Stomach (tissue), 19 donors: ENCODE measurements at places on chromosomes 16 and 17. TPM values are rescaled to one million over a fixed set of nuclear protein-coding genes. Genes with fewer than 3 reads are reported as not detected.

Gene MAP2K3
- 66.2 TPM for total RNA-seq

- DNase-seq, result no peak
Measured at GRCh38 chr16:67006930-67007658, 18.7 kb downstream of the CES4A start.

Gene PARD6A
- 1.1 TPM for total RNA-seq

Gene MYCBPAP
- not detected for total RNA-seq

GRCh38 chr17:55116440-55116914 lies 147.9 kb downstream of the STXBP4 start:
- no peak for DNase-seq

DNA sequence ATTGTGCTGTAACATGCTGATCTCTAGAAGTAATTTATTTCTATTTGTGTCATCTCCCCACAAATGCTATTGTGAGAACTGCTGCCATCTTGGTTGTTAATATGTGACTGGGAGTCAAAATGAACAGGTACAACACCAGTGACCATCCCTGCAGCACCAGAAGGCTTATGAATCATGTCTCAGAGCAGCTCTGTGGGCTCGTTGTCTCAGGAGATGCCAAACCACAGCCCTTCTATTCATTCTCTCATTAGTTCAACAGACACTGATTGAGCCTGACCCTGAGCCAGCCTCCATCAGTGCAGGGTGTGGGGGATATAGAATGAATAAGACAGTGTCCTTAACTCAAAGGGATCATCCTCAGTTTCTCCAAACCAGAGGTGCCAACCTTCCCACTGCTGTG lies 92.5 kb downstream of the UTP18 start:
- no peak for DNase-seq

DNA sequence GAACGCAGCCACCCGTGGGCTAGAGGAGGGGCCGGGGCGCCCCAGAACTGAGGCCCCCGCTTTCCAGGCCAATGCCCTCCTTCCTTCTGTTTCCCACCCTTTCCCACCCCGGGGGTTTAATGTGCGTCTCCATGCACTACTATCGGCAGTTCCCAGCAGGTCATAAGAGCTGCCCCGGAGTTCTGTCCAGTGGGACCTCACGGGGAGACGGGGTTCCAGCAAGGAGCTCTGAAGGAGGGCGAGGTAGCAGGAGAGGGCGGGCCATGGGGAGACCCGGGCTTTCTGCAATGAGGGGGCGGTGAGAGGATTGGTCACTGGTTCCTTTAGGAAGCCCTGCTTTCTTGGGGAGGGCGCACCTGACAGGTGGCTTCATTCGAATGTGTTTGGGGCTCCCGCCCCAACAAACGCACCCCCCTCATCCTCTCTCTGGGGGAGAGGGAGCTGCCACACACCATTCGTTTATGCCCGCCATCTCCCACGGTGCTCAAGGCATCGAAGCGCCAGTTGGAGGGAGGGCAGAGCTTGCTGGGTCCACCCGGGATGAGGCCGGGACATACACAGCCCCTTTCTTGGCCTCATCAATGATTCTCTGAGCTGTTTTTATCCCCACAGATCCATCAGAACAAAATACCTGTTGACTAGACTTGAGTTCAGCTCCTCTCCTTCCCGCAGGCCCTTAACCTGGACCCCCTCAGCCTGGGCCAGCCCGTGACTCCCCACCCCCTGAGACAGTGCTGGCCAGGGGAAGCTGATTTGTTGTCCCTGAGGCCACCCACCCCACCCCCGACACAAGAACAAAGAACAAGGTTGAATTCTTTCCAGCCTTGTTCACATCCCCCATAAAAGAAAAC lies 44.1 kb downstream of the SLC7A5 start:
- DNase-seq, result no peak

Gene ADORA2B
- 3.5 TPM for total RNA-seq

Gene SMPD3
- total RNA-seq, result 34.3 TPM

DNA sequence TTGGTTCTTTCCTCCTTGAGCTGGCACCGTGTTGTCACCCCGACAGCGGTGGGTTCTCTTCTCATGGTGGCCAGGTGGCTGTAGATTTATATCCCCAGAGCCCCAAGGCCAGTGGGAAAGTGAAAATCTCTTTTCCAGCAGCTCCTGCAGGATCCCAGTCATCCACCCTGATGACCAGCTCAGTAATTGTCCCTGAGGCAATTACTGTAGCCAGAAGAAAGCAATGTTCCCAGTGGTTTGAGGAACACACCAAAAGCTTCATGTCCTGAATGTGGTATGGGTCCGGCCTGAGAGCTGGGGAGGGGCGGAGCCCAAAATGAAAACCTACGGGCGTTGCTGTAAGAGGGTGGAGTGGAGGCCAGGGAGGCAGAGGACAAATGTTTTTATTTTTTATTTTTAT lies 69.0 kb downstream of the WSB1 start:
- DNase-seq, result no peak

DNA sequence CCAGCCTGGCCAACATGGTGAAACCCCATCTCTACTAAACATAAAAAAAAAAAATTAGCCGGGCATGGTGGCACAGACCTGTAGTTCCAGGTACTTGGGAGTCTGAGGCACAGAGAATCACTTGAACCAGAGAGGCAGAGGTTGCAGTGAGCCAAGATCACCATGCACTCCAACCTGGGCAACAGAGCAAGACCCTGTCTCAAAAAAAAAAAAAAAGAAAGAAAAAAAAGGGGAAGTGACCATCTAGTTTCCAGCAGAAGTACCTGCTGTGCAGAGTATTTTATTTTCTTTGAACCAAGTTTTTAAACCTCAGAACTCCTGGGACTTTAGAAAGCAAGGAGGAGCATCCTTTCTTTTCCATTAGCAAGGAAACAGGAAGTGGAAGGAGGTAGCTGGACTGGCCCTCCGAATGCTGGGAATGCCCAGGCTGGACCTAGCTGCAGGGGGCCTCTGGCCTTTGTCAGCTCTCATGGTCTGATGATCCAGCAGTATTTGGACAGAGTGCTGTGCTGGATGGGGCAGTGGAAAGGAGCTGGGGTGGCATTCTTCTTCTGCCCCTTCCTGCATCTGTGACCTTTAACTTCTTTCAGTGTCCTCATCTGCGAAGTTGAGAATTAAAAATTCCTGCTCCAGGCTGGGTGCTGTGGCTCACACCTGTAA lies 6.6 kb downstream of the GID4 start:
- no peak for DNase-seq

Gene NLRC3
- total RNA-seq, result not detected

- DNase-seq, result no peak
Measured at GRCh38 chr17:65470783-65471182, 90.7 kb downstream of the AXIN2 start.

DNA sequence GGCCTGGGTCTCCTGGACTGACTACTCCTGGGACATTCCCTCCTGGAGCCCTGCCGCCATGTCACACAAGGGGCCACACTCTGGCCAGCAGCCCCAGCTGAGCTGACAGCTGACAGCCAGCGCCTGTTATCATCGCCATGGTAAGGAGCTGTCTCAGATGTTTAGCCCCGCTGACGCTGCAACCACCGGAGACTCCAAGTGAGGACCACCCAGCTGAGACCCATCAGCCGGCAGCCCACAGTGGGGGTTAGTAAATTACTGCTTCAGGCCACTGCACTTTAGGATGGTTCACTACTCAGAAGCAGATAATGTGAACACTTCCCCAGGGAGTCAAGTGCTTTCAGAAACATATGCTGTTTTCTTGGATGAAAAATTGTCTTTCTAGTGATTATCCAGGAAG lies 14.6 kb upstream of the SPHK1 start:
- DNase-seq, result no peak

DNA sequence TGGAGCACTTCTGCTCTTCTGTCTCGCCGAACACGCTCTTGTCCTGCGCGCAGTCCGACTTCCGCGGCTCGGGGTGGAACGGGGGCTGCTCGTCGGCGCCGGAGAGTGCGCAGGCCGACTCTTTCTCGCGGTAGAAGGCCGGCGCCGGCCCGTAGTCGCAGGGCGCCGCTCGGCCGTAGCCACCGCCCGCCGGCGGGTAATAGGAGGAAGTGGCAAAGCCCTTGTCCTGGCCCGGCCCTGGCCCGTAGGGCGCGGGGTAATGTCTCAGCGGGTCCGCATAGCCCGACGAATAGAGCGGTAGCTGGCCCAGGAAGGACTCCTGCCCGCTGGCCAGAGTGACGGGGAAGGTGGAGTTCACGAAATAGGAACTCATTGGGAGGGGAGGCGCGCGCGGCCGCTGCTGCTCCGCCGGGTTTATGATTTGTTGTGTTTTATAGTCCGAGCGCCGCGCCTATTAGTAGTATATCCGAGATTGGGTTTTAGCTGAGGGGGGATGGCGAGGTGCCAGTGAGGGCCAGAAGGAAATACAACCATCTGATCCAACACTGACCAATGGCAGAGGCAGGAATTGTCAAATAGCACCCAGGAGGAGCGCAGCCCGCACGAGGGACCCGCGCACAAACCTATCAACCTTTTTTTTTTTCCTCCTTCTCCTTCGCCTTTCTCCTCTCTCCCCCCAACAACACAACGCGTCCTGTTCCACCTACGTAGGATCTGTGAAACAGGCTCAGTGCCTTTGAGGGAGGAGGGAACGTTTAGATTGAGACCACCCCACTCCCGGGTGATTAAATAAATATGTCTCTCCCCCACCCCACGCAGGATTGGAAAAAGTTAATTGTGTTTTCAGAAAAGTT lies 4.4 kb upstream of the HOXB5 start:
- peak; percentile 47 for DNase-seq

- no peak for DNase-seq
Measured at GRCh38 chr16:84726669-84727467, 27.1 kb downstream of the USP10 start.

Gene TEX19
- not detected for total RNA-seq

Gene KIF19
- total RNA-seq, result 0.58 TPM

Gene C16orf54
- not detected for total RNA-seq

GRCh38 chr17:47981462-47981861 lies 10.5 kb downstream of the CDK5RAP3 start:
- DNase-seq, result no peak

GRCh38 chr17:52419229-52419641 lies 260.7 kb upstream of the CA10 start:
- DNase-seq, result peak; percentile 18

DNA sequence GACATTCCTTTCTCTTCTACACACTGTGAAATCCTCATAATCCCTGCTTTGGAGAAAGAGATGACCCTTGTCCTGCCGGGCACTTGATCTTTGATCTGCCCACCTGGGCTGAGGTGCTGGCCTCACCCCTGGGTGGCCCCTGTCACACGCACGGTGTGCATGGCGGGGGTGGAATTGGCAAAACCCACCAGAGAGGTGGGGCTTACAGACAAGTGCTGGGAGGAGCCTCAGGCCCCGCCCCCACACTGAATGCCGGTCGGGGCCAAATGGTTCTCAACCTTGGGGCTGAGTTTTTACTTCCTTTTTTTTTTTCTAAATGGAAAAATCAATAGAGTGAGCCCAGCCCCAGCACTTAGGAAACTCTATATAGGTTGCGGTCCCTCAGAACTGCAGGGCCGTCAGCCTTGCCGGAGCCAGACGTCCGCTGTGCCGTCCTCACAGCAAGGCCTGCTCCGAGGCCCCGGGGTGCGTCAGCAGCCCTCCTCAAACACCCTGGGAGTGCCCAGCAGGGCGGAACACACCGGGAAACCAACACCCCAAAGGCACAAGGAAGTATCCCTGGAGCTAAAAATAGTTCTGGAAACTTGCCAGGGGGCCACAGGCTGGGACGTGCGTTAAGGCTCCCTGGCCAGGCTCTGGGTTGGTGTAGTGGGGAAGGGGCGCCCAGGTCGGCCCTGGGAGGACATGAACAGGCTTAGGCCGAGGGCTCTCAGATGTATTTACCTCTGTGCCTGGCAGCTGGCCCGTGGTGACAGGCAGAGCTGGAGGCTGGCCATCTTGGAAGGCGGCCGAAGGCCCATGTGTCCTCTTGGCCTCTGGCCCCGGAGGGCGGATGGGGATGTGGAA lies 11.0 kb downstream of the GPRC5C start:
- peak; percentile 96 for DNase-seq

- DNase-seq, result no peak
Measured at GRCh38 chr16:3946604-3947180, 66.2 kb upstream of the CREBBP start.

DNA sequence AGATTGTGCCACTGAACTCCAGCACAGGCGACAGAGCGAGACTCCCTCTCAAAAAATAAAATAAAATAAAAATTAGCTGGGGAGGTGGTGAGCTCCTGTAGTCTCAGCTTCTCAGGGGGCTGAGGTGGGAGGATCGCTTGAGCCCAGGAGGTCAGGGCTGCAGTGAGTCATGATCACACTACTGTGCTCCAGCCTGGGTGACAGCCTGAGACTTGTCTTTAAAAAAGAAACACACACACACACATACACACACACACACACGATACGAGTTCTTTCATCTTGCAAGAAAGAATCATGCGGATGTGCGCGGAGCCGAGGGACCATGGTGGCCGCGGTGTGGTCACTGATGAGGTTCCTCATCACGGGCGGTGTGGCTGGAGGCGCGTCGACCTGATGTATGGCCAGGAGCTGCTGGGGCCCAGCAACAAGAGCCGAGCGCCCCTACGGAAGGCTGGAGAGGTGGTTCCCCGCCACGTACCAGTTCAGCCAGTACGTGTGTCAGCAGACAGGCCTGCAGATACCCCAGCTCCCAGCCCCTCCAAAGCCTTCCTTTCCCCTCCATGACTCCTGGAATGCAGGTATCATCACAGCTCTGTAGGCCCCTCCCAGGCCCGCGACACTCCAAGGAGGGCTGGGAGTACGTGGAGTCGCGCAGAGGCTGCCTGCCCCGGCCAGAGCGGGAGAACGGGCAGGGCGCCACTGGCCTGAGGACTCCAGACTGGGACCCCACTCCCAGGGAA lies 20.7 kb downstream of the NXN start:
- no peak for DNase-seq

GRCh38 chr16:67129422-67129821 lies 19.7 kb downstream of the PHAF1 start:
- no peak for DNase-seq

DNA sequence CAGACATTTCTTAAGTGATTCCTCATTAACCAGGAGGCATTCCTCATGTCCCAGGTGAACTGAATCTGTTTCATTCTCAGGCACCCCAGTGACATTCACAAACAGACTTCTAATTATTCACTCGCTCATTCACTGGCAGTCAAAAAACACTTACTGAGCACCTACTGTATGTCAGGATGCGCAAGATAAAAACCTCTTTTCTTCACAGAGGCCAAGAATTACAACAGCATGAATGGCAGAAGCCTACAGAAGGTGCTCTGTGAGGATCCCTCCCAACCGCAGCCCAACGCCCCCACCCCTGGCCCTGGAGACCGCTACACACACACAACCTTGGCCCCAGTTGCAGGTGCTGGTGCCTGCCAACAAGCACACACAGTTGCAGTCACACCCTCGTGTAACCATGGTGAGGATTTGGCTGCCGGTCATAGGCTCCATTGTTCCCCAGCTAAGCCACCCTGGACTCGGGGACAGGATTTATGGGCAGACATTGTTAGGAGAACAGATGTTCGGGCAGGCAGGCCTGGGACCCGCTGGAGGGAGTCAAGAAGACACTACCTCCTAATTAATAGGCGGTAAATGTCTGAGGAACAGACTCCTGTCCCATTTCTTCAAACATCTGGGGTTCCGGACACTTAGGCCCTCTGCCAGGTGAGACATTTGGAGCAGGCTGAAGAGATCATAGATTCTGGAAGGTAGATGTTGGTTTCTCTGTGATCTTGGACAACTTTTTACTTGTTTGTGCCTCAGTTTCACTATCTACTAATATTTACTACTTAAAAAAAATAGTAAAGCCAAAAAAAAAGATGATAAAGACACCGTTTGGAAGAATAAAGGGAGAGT lies 43.2 kb downstream of the CUEDC1 start:
- peak; percentile 97 for DNase-seq
